ENCODE measurements at places on chromosomes 3 and 15.
A peak's percentile ranks its signal among the peaks of the same experiment; 100 is the strongest.

DNA sequence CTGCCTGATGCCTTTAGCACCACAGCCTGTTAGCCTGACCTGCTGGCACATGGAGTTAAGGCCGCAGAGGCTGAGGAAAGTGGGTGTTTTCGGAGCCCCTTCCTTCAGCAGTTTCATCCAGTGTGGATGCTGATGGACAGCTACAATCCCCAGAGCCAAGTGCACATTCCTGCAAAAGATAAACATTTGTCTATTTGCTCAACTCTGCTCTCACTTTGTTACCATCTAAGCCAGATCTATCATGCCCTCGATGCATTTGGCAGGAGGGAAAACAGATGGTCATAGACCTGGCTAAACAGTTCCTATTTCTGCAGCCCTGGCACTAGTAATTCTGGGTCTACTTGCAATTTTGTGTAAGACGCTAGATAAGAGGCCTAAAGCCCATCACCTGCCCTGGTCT is 312.9 kb upstream of the RASGRP1 start:
- no peak for DNase-seq

DNA sequence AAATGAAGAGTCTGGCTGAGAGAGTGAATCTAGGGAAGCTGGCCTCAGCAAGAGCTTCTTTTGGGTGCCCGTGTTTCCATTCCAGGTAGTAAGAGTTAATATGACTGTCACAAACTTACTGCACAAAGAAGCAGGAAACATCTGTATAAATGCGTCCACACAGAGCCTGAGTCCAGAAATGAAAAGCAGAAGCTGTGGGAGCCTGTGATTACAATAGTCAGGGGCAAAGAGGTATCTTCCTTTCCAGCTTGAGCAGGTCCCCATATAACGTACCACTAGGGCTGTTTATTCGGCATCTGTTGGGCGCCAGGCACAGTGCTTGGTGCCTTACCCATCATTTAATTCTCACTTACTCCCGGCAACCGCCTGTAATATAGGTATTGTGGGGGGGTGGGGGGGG is 40.5 kb upstream of the B3GNT5 start:
- DNase-seq = no peak

DNA sequence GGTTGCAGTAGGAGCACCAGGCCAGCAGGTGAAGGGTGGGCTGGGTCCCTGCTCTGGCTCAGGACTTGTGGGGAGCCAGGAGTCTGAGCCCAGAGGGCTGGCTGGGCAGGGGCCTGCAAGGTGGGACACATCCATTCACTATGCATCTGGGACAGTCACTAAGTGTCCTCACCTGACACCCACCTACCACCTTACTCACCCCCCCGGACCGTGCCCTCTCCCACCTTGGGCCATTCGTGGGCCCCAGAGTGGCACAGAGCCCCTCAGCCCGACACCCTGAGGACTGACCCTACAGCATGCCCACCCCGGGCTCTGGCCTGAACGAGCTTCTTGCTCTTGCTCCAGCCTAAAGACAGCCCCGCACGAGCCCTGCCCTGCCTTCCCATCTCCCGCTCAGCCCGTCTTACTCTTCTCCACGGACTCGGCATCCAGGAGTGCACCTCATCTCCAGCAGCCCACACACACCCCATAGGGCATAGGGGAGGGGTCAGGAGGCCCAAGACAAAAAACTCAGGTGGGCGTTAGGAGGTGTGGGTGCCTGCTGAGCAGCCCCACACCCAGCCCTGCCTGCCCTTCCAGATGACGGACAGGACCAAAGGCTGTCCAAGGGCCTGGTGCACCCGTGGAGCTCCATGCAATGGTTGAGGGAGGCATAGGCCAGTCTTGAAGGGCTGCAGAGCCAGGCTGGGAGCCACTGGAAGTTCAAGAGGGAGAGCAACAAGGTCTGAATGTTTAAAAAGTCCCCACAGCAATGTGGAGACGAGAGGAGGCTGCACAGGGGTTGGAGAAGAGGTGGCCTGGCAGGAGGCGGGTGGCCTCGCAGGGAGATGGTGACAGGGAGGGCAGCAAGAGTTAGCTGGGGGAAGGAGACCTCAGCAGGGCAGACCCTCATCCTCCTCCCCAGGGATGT is 27.0 kb downstream of the PTH1R start:
- no peak for DNase-seq

- DNase-seq = no peak
Observed at GRCh38 chr15:66803182-66803729, 101.2 kb downstream of the SMAD6 start.

DNA sequence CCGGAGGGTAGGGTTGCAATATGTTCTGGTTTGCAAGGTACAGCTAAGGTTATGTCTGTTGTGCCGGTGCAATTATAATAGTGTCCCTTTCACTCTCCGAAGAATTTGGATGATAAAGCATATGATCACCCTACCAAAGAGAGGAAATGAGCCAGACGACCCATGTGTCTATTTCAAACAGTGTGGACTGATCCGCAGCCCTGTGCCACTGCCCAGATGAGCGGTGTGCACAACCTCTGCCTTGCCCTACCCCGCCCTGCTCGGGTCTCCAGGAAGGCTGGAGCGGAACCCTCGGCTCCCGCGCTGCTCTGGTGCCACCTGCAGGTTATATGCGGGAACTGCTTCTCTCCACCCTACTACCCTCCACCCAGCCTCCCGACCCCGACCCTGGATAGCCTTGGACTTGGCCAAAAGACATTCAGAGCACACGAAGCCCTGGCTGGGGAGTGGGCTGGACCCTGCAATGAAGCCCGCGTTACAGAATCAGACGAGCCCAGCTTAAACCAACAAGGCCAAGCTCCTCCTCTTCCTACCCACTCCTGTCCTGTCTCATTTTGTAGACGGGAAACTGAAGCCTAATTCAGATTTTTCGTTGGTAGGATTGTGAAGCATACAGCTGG is 68.4 kb upstream of the CHRNB4 start:
- DNase-seq = peak; percentile 45

GRCh38 chr15:35293353-35294130 is 208.4 kb upstream of the NANOGP8 start:
- DNase-seq = no peak

DNA sequence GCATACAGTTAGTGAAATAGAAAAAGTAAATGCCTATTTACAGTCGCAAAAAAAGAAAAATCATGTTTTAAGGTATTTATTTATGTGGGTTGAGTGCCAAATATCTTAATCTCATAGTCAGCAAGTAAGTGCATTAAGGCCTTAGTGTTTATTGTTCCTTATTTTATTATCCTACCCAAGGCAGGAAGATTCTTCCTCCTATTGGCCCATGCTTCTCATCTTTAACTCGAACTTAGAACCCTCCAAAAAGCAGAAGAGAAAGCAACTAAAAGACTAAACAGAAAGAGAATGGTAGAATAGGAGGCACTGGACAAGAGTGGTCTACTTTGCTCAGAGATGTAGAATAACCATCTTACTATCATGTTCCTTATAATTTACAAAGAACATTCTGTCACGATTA is 7.5 kb downstream of the RFX7 start:
- DNase-seq = no peak

DNA sequence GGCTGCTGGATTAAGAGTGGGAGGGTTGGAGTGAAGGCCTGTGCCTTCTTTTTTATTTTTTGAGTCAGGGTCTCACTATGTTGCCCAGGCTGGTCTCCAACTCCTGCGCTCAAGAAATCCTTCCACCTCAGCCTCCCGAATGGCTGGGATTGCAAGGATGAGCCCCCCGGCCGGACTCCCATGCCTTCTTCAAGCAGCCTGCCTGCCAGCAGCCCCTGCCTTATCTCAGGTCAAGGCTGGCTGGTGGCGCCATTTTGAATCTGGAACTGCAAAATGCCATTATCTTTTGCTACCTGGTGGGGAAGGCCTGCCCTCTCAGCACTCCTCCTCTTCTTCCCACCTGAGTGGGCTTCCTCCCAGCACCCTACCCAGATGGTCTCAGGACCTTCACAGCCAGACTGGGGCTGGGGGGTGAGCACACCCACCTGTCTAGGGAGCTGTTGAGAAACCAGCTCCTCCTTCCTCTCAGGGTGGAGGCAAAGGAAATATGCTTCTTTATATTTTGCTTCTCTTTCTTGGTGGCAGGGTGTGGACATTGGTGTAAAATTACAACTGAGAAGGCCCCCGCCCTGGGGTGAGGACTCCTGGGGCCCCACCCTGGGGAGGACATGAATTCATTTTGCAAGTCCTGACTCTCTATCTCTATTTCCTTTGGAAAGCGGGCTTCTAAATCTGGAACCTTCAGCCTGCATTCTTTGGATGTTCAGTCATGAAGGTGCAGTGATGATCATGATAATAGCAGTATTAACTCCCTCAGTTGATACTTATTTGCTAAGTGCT is 7.7 kb upstream of the FLNB start:
- no peak for DNase-seq

- no peak for DNase-seq
Observed at GRCh38 chr15:77504306-77504705, 83.6 kb downstream of the HMG20A start.

Measured in stimulated activated CD4-positive, alpha-beta T cell treated with anti-CD3 and anti-CD28 coated beads, TNF-alpha, amount 100 ng/mL, for 48 hours (primary cell).